ENCODE measurements at places on chromosomes 2 and 18.

GRCh38 chr2:75303227-75303626 lies 103.9 kb upstream of the TACR1 start:
- DNase-seq: no peak

GRCh38 chr2:219216535-219216915 lies 2.2 kb downstream of the ABCB6 start:
- no peak for DNase-seq

DNA sequence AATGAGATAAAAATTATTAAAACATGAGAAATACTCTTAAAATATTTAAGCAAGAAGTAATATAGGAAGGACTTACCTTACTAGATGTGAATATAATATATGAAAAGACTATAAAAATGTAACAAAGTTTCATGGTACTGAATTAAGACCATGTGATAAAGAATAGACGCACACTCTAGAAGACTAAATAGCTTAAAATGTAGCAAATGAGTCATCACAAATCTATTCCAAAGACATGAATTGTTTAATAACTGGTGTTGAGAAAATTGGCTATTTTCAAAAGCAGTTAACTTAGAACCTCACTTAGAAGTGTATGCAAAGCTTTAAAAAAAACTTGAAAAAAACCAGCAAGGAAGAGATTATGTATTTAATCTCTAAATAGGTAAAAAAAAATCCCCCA lies 64.1 kb downstream of the POLE4 start:
- DNase-seq: no peak

DNA sequence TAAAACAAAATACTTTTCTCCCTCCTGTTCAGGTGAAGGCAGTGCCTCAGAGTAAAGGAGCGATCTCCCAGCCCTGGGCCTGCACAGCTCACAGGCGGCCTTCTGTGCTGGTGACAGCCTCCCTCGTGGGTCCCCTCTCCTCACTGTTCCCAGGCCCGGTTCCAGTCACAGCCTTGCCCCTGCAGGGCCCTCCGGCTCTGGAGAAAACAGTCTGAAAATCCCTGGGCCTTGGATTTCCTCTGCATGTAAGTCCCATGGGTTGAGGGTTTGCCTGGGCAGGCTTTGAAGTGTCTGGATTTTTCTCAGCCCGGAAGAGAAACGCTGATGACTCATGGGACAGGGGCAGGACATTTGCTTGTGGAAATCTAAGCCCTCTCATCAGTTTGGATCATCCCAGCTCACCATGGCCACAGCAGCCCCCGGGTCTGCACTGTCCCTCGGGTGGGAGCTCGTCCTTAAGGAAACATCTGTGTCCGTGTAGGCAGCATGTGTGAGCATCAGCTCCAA lies 186.1 kb upstream of the RAB12 start:
- DNase-seq: no peak

GRCh38 chr2:3183766-3184165 lies 193.9 kb downstream of the EIPR1 start:
- DNase-seq: no peak

DNA sequence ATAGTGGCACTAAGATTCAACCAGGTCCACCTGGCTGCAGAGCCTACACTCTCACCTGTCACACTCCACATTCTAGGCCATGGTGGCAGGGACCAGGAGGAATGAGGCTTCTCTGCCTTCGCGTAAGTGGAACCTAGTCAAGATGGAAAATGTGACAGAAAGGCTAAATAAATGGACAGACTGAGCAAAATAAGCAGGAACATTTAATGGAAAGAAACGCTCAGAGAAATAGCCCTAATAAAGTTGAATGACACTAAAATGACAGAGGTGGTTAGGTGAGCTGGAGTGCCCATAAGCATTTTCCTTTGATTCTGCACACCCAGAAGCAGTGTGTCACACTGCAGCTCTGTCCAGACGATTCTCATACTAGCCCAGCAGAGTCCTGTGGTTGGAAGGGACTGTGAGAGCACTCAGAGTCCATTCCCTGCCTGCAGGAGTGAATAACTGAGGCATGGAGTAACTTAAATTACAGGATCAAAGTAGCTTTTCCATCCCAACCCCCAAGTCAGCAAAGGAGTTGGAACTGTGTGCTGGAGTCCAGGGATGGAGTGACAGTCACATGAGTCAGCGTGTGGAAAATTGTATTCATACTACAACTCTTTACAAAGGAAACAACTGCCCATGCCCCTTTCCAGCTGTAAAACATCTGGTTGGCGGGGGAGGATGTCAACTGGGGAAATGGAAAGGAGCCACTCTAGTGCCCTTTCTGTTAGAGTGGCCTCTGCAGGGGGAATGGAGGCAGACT lies 105.4 kb upstream of the LGALSL start:
- DNase-seq: no peak

DNA sequence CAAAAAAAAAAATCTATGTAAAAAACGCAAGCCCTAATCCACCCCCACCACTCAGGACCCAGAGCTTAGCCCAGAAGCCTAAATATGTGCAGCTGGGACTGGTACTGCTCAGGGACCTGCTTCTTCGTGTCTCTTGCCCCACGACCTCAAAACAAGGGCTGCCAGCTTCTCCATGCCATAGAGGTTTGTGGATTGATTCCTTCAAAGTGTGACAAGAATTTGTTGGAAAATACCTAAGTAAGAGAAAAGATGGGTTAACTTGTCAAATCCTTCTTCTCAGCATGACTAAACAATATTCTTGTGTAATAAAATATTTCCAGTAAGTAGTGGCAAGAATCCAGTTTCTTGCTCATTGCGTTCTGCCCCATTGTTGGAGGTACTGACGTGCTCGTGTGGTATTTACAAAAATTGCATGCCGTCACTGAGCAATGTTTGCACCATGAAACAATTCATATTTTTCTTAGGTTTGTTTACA lies 825 bp upstream of the SCYGR1 start:
- no peak for DNase-seq

DNA sequence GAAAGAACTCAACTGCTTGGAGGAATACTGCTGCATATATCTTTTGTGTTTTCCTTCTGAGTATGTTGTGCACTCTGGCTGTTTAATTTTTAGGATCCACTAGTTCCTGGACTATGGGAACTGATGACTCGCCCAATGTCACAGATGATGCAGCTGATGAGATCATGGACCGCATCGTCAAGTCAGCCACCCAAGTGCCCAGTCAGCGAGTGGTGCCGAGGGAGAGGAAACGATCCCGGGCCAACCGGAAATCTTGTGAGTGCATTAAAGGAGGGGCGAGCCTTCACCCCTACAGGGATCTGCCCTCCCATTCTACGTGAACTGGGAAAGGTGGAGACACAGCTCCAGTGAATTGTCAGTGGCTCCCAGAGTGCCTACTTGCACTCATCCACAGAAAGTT lies 59.6 kb downstream of the TPGS2 start:
- DNase-seq: no peak

GRCh38 chr2:10080536-10081304 lies 509 bp upstream of the CYS1 start:
- no peak for DNase-seq

GRCh38 chr2:4258563-4258962 lies 555.2 kb downstream of the DCDC2C start:
- DNase-seq: no peak

- no peak for DNase-seq
These were observed 505.0 kb upstream of the ID2 start for GRCh38 chr2:8176887-8177286.

GRCh38 chr2:179966778-179967394 lies 40.2 kb downstream of the CWC22 start:
- DNase-seq: peak; percentile 44

- no peak for DNase-seq
These were observed 401.3 kb downstream of the KCNJ3 start for GRCh38 chr2:155099784-155100183.

- no peak for DNase-seq
These were observed 219.3 kb downstream of the GLI2 start for GRCh38 chr2:120954939-120955338.

DNA sequence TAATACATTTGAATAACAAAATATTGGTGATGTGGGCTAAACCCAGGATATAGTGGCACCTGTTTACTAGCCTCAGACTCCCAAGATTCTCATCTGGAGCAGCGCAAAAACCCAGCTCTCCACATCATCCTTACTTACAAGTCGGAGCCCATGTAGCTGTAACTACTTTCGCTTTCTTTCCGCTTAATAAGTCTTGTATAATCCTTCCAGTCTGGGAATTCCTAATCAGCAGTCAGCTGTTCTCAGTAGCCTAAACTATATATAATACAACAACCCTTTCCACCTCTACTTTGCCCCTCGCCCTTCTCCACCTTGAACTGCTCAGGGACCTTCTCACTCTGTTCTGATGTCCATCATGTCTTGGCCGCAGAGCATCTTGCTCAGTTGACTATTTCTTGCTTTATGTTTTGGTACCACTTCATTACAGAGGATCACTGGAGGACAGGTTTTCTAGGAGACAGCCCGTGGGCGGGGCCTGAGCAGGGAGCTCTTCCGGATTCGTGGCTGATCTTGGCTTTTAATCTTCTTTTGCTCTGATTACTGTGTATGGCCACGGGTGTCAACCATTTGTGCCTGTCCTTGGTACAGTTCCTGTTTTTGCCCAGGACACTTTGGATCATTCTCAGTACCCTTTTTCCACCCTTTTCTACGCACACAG lies 119.9 kb upstream of the SERTAD2 start:
- no peak for DNase-seq

- no peak for DNase-seq
These were observed 54.4 kb downstream of the PMAIP1 start for GRCh38 chr18:59954241-59954640.

- no peak for DNase-seq
These were observed 334.4 kb upstream of the THUMPD2 start for GRCh38 chr2:40113272-40113968.

- DNase-seq: no peak
These were observed 73.8 kb downstream of the RTP5 start for GRCh38 chr2:241943209-241943850.

- DNase-seq: no peak
These were observed 37.0 kb upstream of the GRHL1 start for GRCh38 chr2:9914384-9915065.
